ENCODE measurements at places on chromosomes 2 and 18. TPM values are rescaled to one million over a fixed set of nuclear protein-coding genes. Genes with fewer than 3 reads are reported as not detected.

DNA sequence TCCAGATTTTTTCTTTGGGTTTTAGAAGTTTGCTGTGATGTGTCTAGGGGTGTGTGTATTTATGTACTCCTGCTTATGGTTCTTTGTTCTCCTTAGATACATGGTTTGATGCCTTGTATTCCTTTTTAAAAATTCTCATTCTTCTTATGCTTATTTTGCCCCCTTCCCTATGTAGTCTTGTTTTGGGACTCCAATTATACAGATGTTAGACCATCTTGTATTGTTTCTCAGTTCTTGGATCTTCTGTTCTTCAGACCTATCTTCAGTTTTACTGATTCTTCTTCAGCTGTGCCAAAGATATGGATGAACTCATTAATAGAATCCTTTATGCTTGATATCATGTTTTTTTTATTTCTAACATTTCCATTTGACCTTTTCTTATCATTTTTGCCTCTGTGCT is 14.2 kb upstream of the MSL3B start:
- no peak overlapping the region for H3K4me3 ChIP-seq
- no peaks in the 10 kb centered on the region for H3K27me3 ChIP-seq
- no peak overlapping the region for H3K27ac ChIP-seq
- H3K36me3 ChIP-seq = no peaks in the 10 kb centered on the region
- DNase-seq = no peak

DSG2 gene
- 2.8 TPM for total RNA-seq

- H3K27me3 ChIP-seq = no peaks in the 10 kb centered on the region
- no peak for DNase-seq
- peaks cover 91% of the 10 kb centered on the region for H3K4me1 ChIP-seq
- H3K4me3 ChIP-seq = peak overlapping the region; percentile 45
Measured at GRCh38 chr2:113895819-113896563, 6.1 kb downstream of the ACTR3 start.

MAT2A gene
- 230 TPM for total RNA-seq

MOGAT1 gene
- not detected for total RNA-seq

- no peaks in the 10 kb centered on the region for H3K4me1 ChIP-seq
- no peaks in the 10 kb centered on the region for H3K27me3 ChIP-seq
- H3K36me3 ChIP-seq = no peaks in the 10 kb centered on the region
- DNase-seq = no peak
- no peak overlapping the region for H3K27ac ChIP-seq
- H3K4me3 ChIP-seq = no peak overlapping the region
Measured at GRCh38 chr2:63654959-63655358, 66.2 kb downstream of the MDH1 start.

DNA sequence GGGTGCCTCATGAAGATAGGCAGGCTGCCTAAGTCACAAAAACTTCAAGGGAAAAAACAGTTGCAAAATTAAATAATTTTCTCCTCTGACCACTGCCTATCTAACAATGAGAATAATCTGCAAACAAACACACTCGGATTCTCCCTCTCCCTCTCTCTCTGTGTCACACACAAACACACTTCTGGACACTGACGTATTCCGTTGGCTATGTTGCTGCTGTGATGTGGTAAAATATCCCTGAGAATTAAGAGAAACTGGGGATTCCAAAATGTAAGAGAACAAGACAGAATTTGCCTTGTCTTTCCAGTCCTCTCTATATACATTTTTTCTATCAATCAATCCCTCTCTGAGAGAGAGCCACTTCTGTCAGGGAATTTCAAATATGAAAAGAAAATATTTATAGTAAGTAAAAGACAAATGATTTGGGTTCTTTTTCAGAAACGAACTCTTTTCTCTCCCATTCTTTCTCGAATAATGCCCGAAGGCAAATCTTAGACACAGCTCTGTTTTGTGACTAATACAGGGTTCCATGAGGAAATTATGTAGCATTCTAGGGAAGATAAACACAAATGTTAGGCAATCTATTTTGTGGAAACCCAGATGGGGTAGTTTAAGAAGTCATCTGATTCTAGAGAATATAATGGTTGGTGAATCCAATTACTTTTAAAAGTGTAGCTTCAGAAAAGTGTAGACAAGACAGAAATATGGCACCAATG is 310.3 kb upstream of the CYP26B1 start:
- H3K27me3 ChIP-seq = no peaks in the 10 kb centered on the region
- DNase-seq = no peak
- no peak overlapping the region for H3K27ac ChIP-seq
- H3K4me3 ChIP-seq = no peak overlapping the region
- no peaks in the 10 kb centered on the region for H3K36me3 ChIP-seq

DNA sequence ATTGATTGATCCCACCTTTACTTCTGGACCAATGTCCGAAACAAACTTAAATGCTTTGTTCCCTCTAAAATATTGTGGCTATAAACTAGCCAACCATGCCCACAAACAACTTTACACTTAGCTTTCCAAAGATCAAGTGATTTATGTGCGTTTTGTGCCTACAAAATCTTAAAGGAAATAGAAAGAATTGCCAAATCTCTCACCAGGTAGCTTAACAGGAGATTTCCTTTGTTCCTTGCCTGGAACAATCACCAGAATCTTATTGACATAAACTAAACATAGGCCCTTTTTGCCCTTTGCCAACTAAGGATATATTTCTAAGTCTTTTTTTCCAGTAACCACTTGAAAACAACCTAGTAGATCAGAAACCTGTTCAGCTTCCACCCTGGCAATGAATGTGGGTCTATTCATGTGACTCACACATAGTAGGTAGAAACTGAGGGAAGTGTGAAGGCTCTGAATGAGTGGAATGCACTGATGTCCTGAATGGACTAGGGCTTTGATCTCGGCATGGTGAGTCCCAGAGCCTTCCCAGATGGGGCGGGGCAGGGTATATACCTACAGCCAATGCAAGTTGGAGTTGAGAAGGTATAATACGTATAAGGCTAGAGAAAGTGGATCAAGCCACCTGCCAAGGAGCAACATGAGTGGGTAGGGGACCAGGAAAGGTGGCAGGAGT is 94.6 kb upstream of the PPP1CB start:
- H3K4me3 ChIP-seq = no peak overlapping the region
- H3K36me3 ChIP-seq = no peaks in the 10 kb centered on the region
- H3K27me3 ChIP-seq = no peaks in the 10 kb centered on the region

DNA sequence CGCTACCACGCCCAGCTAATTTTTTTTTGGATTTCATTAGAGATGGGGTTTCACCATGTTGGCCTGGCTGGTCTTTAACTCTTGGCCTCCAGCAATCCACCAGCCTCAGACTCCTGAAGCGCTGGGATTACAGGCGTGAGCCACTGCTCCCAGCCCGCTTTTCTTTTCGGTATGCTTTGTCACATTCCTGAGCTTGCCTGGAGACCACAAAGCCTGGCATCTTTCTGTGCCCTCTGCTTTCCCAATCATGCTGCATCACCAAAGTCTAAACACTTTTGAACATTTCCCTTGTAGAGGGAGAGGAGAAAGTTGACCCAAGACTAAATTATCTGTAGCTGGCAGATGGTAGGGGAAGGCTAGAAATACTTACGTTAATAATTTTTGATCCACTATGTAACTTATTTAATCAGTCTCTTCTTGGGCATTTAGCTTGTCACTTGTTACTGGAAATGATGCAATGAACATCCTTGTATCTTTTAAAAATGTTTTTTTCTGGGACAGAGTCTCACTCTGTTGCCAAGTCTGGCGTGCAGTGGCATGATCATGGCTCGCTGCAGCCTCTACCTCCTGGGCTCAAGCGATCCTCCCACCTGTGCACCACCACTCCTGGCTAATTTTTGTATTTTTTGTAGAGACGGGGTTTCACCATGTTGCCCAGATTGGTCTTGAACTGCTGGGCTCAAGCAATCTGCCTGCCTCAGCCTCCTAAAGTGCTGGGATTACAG is 2.7 kb upstream of the NPC1 start:
- peaks cover 24% of the 10 kb centered on the region for H3K4me1 ChIP-seq
- H3K27me3 ChIP-seq = no peaks in the 10 kb centered on the region
- DNase-seq = no peak
- no peak overlapping the region for H3K27ac ChIP-seq

GRCh38 chr2:246489-247144 is 17.2 kb downstream of the SH3YL1 start:
- no peaks in the 10 kb centered on the region for H3K4me1 ChIP-seq
- H3K36me3 ChIP-seq = peaks cover 20% of the 10 kb centered on the region
- no peak overlapping the region for H3K27ac ChIP-seq
- no peak overlapping the region for H3K4me3 ChIP-seq
- no peak for DNase-seq

IL36G gene
- total RNA-seq = not detected

- peaks cover 14% of the 10 kb centered on the region for H3K4me1 ChIP-seq
- no peak overlapping the region for H3K27ac ChIP-seq
- DNase-seq = no peak
- no peak overlapping the region for H3K4me3 ChIP-seq
- H3K36me3 ChIP-seq = no peaks in the 10 kb centered on the region
Measured at GRCh38 chr2:106054880-106055655, 139.0 kb downstream of the UXS1 start.

FBXO15 gene
- total RNA-seq = not detected

- H3K4me3 ChIP-seq = no peak overlapping the region
- H3K27ac ChIP-seq = no peak overlapping the region
- H3K4me1 ChIP-seq = no peaks in the 10 kb centered on the region
- no peak for DNase-seq
- no peaks in the 10 kb centered on the region for H3K36me3 ChIP-seq
Measured at GRCh38 chr18:57841568-57841967, 38.5 kb upstream of the ATP8B1 start.

ZSWIM2 gene
- total RNA-seq = not detected

DNA sequence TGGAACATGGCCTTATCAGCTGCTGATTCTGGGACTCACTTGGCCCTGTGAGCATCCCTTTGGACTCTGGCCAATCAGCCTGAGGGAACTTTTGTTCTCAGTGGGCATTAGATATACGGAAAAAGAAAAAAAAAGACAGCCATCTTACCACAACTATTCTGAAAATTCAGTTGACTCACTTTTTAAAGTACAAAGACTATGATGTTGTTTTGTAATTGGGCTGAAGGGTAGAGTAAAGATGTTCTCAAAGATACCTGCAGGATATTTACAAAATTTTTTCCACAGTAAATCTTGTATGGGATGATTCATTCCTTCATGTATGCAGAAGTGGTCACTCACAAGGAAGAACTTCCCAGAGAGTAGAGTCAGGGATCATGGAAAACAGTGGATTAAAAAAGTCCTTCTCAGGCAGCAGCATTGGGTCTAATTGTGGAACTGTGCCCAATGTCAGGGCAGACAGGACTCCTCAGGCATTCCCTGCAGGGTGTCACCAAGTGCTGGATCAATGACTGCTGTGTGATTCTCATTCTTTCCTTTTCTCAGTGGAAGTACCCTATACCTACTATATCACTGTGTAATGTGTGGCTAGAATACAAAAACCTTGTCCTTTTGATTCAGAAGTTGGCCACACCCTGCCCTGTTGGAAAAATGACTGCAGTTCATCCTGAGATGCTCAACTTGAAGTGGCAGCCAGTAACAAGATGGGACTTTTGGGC is 35.4 kb downstream of the SULT1C4 start:
- no peaks in the 10 kb centered on the region for H3K4me1 ChIP-seq
- no peaks in the 10 kb centered on the region for H3K27me3 ChIP-seq
- DNase-seq = no peak
- H3K4me3 ChIP-seq = no peak overlapping the region
- H3K27ac ChIP-seq = no peak overlapping the region

ANKRD30BL gene
- total RNA-seq = not detected

TMEM37 gene
- 12.3 TPM for total RNA-seq

GRCh38 chr2:100984892-100985307 is 17.2 kb upstream of the RPL31 start:
- peak; percentile 23 for DNase-seq
- peaks cover 15% of the 10 kb centered on the region for H3K4me1 ChIP-seq
- no peak overlapping the region for H3K4me3 ChIP-seq
- peak overlapping the region; percentile 48 for H3K27ac ChIP-seq
- peaks cover 8% of the 10 kb centered on the region for H3K36me3 ChIP-seq

GRCh38 chr2:117359266-117359914 is 455.1 kb upstream of the DDX18 start:
- H3K4me1 ChIP-seq = no peaks in the 10 kb centered on the region
- H3K36me3 ChIP-seq = no peaks in the 10 kb centered on the region
- DNase-seq = no peak
- H3K4me3 ChIP-seq = no peak overlapping the region

DNA sequence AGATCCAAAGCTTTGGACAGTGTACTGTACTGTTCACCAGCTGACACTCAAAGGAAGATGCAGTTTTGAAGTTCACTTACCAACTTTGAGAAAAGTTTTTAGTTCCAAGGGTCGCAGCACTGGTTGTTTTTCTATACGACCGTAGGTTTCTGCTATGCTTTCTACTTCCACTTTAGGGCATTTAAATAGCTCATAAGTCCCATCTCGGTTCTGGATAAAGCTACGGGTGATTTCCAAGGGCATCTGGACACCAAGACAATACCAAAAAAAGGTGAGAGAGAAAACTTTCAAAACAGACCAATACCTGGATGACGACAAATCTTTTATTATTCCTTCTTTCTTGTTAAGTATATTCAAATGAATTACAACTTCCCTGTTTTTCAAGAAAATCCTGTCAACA is 30.3 kb downstream of the C2orf42 start:
- no peaks in the 10 kb centered on the region for H3K27me3 ChIP-seq
- no peak overlapping the region for H3K27ac ChIP-seq
- no peaks in the 10 kb centered on the region for H3K4me1 ChIP-seq
- no peak overlapping the region for H3K4me3 ChIP-seq

LIMS4 gene
- total RNA-seq = 24.6 TPM

MC5R gene
- not detected for total RNA-seq

DNA sequence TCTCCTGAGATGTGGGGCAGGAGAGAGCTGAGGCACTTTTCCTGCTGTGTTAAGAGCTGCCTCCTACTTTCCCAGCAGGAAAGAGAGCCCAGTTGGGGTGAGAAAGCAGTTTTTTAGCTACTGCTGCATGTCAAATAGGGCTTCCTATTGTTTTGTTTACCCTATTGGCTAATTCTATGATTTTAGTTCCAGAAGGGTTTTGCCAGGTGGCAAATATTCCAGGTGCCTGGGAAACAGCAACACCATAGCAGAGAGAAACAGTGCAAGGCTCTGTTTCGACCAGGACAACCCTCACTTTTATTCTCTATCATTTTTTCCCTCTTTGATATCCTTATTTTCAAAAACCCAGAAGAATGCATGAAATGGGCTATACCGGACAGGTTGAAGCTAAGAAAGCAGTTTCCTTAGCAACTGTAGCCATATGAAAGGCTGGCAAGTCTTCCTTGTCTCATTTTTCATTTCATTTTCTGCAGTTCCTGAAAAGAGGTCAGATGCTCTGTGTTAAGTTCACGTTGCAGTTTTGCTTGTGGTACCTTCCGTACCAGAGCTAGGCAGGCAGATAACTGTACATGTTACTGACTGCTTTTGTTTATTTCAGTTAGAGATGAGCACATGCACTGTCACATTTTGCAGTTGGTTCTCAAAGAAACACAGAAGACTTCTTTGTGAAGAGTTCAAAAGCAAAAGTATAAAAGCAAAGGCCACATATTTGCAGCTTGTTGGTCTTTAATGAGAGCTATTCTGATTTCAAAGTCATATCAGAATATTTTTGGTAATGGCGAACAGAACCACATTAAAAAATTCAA is 84.8 kb downstream of the AQP4 start:
- no peaks in the 10 kb centered on the region for H3K27me3 ChIP-seq
- no peak overlapping the region for H3K4me3 ChIP-seq
- DNase-seq = no peak
- H3K27ac ChIP-seq = no peak overlapping the region
- H3K4me1 ChIP-seq = no peaks in the 10 kb centered on the region
- no peaks in the 10 kb centered on the region for H3K36me3 ChIP-seq

SP140 gene
- total RNA-seq = 0.95 TPM

GRCh38 chr18:5466256-5466655 is 77.5 kb downstream of the EPB41L3 start:
- no peaks in the 10 kb centered on the region for H3K36me3 ChIP-seq
- DNase-seq = no peak
- H3K27ac ChIP-seq = no peak overlapping the region
- no peaks in the 10 kb centered on the region for H3K4me1 ChIP-seq
- no peak overlapping the region for H3K4me3 ChIP-seq
